ENCODE measurements at places on chromosomes 7 and 10.

DNA sequence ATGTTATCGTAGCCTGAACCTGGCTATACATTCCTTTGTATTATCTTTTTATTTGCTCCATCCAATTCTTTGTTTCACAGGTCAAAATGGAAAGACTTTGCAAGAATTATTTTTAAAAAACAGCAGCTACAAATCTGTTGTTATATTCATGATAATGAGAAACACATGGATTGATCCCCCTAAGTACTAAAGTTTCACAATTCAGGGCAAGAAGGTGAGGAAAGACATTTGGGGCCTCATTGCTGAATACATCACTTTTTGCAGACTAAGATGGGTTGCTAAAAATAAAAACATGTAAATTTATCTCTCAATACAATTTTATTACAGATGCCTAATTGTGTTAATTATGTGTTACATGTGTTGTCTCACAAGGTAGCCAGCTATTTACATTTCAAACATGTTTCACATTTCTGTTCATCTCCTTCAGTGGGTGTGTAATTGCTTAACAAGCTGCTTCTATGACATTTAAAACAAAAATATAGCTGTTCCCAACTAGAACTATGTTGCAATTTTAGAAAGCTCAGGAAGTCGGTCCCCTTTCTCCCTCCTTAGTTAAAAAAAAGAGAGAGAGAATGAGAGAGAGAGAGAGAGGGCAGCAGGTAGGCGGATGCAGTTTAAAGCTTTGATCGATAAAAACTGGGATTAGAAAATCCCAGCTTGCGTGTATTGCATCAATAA lies 606.3 kb upstream of the FZD8 start:
- peak; percentile 81 for DNase-seq

GRCh38 chr10:51139176-51139575 lies 64.9 kb downstream of the PRKG1 start:
- no peak for DNase-seq

DNA sequence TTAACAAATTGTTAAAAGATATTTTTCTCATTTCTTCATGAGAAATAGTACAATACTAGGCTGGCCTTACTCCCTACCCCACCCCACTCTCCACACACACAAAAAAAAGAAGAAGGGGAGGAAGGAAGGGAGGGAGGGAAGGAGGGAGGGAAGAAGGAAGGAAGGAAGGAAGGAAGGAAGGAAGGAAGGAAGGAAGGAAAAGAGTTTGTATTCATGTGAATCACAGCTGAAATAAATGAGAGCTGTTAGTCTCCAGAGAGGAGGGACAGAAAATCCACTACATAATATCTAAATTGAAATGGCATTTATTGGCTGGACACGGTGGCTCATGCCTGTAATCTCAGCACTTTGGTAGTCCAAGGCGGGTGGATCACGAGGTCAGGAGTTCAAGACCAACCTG lies 57.8 kb downstream of the SEMA3A start:
- no peak for DNase-seq

- no peak for DNase-seq
Measured at GRCh38 chr7:1946025-1946772, 276.1 kb downstream of the ELFN1 start.

GRCh38 chr10:22719406-22720042 lies 5.1 kb upstream of the PIP4K2A start:
- no peak for DNase-seq

GRCh38 chr10:19111501-19112267 lies 63.1 kb downstream of the MALRD1 start:
- peak; percentile 5 for DNase-seq

DNA sequence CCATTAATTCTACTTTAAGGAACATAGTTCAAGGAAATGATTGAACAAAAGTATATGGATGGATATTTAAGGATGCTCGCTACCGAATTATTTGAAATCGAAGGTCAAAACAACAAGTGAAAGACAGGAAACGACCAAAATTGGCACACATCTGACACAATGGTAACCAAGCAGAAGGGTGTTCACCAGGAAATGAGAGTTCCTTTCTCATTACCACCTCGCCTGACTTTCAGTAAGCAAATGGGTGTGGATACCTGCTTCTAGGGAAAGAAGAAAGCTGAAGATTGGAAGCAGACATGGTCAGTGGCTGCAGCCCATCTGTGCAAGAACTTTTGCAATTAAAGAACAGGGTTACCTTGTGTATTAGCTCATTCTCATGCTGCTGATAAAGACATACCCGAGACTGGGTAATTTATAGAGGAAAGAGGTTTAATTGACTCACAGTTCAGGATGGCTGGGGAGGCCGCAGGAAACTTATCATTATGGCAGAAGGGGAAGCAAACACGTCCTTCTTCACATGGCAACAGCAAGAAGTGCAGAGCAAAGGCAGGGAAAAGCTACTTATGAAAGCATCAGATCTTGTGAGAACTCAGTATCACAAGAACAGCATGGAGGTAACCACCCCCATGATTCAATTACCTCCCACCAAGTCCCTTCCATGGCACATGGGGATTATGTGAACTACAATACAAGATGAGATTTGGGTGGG lies 6.2 kb upstream of the TMEM273 start:
- DNase-seq, result no peak

- no peak for DNase-seq
Measured at GRCh38 chr7:81449105-81449504, 320.7 kb downstream of the HGF start.

DNA sequence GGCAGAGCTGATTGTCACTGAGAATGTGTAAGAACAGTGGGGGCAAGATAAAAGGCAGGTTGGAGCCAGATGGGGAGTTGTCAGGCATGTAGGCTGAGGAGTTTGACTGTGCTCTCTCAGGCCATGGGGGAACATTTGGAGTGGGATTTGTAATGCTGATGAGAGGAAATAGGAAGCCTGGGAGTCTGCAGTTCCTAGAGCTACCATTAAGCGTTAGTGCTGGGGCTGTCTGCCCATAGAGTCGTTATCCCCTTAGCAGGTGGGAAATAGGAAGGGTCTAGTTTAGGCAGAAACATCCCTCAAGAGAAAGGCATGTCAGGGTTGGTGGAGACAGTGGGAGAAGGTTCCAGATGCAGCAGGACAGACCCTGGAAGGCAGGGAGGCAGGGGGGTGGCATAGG lies 75.5 kb downstream of the RPS24 start:
- no peak for DNase-seq

DNA sequence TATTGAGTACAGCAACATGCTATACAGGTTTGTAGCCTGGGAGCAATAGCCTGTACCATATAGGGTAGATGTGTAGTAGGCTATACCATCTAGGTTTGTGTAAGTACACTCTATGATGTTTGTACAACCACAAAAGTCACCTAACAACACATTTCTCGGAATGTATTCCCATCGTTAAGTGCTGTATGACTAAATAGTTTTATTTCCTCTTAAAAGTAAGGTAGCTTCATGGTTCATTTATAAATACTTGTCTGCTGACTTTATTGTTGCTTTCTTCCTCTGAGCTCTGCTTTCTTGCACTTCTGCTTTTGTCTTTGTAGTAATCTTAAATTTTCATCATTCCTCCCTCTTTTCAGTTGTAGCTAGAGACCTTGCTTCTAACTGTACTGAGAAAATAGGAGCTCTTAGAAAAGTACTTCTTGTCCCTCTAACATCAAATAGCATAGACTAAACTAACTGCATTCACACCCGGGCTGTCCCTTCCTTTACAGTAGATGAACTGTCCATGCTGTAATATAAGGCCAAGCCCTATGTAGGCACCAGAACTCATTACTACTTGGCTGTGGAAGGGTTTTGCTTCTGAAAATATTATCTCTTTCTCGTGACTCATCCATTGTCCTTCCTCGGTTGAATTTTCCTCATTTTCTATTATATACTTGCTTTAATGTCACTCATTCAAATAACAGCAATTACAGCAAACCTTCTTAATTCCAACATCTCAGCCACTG lies 55.4 kb upstream of the FAM3C start:
- DNase-seq, result no peak

- DNase-seq, result peak; percentile 84
Measured at GRCh38 chr10:116287906-116288501, 15.0 kb upstream of the GFRA1 start.

DNA sequence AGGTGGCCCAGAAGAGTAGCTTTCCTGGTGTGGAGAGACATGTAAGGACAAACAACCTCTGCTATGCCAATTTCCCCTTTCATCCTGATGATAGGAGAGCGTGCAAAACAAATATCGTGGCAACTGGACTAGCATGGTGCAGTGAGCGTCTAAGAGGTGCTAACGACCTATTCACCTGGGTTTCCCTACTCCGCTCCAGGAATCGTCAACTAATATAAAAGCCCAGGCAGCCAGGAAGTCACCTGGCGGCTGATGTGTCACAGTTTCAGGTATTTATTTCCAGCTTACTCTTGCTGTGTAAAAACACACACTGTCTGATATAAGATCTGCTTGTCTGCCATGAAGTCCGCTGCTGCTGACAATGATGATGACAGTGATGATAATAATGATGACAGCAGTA lies 56.5 kb upstream of the EFCAB10 start:
- no peak for DNase-seq

- peak; percentile 33 for DNase-seq
Measured at GRCh38 chr7:7427363-7427762, 108.3 kb downstream of the COL28A1 start.

DNA sequence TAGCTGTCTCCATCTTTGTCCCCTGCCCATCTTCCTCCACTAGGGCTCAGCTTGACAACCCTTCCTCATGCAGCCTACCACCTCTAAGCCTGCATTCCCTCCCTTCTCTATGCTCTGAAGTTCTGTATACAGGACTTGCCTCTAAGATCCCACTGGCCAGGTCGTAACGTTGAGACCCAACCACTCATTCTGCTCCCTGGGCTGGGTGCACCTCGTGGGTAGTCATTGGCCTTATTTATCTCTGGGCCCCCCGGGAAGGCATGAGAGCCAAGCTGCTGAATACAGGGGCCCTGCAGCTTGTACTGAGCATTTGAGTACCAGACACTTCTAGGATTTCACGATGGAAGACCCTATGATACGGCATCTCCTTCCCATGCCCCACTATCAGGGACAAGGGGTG lies 31.2 kb downstream of the MYL10 start:
- no peak for DNase-seq

DNA sequence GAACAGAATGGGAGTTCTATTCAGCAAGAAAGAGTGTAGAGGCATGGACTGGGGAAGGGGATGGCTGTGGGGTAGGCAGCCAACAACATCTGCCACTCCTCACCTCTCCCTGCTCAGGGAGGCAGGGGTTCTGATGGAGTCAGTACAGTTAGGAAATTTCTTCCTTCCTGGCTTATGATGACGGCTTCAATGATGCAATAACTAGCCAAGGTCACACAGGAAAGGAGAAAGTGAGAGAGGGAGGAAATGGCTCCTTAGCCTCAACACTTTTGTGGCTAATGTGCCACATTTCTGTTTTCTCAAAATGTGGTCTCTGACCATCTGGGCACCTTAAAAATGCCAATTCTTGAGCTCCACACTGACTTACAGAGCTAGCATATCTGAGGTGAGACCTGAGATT lies 79.3 kb upstream of the PDZD8 start:
- DNase-seq, result no peak

- peak; percentile 19 for DNase-seq
Measured at GRCh38 chr10:31467791-31468535, 148.9 kb downstream of the ZEB1 start.

- DNase-seq, result peak; percentile 44
Measured at GRCh38 chr10:6840201-6840691, 260.2 kb upstream of the PRKCQ start.

DNA sequence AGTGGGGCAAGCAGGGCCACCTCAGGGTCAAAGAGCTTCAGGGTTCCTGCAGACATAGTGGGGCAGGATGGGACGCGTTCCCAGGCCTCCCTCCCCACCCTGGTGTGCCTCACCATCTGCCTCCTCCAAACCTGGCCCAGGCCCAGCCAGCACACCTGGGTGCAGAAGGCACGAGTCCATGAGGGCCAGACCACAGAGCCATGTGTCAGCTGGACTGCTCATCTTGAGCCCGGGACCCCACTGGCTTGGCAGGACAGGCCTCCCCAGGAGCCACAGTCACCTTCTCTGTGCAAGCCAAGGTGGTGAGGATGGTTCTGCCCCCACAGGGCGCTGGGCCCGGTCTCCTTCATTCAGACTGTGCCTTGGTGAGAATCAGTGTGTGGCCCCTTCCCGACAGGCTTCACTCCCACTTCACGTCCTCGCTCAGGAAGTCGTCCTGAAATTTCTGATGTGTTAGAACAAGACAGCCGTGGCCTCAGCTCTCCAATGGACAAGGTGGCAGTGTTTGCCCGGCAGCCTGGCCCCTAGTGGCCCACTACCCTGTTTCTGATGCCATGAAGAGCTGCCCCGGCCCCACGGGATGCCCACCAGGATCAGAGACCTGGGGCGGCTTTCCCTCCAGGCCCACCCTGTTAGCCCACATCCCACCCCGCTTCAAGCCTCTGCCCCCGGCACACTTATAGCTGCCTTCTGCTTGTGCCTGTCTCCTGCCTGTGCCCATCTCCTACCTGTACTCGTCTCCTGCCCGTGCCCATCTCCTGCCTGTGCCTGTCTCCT lies 59.6 kb upstream of the EBF3 start:
- no peak for DNase-seq

GRCh38 chr10:30577048-30577447 lies 52.5 kb downstream of the LYZL2 start:
- DNase-seq, result peak; percentile 86

DNA sequence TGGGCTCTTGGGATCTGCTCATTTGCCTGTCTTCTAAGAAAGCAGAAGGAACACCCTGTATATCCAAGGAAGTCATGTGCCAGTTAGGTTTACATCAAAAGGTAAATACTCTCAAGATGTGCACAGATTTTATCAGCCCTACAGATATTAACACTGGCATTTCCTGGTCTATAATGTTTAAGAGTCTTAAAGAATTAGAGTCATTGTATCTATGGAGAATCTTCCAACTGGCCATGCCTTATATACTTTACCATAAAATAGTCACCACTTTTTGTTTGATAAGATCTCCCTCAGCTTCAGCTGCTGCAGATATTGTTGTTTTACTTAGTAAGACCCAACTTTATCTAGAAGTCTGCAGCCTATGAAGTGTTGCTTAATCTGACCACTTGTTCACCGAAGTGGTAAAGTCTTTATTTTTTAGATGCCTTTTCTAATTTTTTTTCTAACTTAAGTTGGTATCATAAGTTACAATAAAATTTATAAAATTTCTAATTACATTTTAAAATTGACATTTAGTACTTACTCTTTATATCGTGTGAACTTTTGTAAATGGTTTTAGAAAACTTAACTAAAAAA lies 58.5 kb downstream of the CPED1 start:
- DNase-seq, result no peak

- DNase-seq, result peak; percentile 25
Measured at GRCh38 chr7:68065581-68065980, 1068.9 kb downstream of the TYW1 start.

GRCh38 chr7:3393862-3394261 lies 92.8 kb downstream of the SDK1 start:
- DNase-seq, result no peak

DNA sequence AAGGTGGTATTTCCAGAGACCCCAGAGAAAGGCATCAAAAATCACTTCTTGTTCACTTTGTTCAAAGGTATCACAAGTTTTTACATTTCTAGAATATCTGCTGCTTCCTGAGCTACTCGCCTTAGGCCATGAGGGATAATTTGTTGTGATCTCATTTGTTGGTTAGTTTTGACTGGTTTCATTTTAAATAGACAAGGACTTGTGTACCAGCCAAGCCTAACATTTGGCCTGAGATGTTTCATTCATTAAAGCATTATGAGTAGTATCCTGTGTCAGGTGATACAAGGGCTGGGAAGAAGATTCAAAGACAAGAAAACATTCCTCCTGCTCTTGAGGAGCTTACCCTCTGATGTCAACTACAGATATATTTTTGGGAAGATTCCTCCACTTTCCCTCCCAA lies 170.3 kb upstream of the FAM171A1 start:
- no peak for DNase-seq
